Activated naive CD8-positive, alpha-beta T cell treated with anti-CD3 and anti-CD28 coated beads for 36 hours (primary cell): ENCODE measurements at places on chromosomes 5 and 9.

- no peak for DNase-seq
Measured at GRCh38 chr5:32687499-32687831, 23.7 kb upstream of the NPR3 start.

- no peak for DNase-seq
Measured at GRCh38 chr5:150674341-150674821, 13.3 kb downstream of the MYOZ3 start.

GRCh38 chr9:34507966-34508365 lies 14.8 kb downstream of the ENHO start:
- no peak for DNase-seq

DNA sequence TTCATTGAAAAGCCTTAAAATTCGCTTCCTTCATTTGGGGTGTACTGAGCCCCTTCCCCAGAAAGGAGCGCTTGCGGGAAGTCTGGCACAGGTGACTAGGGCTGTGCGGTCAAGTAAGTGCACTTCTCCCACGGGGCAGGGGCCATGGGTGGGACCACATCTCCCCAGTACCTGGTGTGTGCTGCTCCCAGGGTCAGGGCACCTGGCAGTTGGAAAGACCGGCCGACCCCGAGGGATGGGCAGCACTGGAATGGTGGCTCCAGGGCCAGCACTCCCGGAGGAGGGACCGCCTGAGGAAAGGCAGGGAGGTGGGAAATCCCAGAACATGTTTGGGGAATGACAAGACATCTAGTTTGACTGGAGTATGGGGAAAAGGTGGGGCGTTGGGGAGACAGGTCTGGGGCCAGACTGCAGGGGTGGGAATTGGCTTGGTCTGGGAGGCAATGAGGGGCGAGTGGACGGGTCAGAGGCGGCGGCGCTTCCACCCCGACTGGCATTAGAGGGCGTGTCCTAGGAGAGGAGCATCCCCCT lies 727 bp upstream of the GLIPR2 start:
- DNase-seq: no peak

- no peak for DNase-seq
Measured at GRCh38 chr9:127640908-127641545, 28.9 kb downstream of the STXBP1 start.

DNA sequence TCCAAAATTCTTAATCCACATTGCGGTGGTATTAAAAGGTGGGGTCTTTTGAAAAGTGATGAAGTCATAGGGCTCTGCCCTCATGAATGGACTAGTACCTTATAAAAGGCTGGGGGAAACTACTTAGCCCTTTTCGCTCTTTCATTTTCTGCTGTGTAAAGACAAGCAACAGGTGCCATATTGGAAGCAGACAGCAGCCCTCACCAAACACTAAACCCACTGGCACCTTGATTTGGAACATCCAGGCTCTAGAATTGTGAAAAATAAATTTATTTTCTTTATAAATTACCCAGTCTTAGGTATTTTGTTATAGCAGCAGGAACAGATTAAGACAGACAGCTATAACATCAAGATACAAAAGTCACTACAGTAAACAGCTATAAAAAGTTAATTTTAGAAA lies 12.8 kb downstream of the PJA2 start:
- DNase-seq: no peak

DNA sequence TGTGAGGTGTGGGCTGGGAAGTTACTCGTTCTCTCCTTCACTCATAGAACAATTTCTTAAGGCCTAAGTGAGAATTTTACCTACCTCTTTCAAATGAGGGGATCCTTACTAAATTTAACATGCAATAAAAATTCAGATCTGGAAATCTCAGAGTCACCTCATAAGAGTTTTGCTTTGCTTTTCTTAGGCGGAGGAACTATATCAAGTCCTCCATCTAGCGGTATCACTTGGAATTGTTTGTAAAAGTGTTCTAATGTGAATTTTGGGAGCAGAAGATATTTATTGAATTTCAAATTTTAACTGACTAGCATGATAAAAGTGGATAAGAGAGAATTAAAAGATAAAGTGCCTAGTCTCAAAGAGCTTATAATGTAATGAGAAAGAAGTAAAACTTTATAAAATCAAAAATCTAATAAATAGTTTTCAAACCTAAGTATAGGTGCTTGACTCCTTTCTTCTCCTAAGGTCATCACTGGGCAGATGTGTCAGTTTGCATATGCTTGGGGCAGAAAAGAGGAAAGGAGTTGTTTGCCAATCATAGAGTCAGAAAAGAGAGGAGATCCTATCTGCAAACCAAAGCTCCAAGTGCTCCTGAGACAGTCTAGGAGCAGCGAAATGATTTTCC lies 145.7 kb upstream of the DAB2 start:
- no peak for DNase-seq
